ENCODE measurements at places on chromosomes 4 and X.

- no peak for DNase-seq
Measured at GRCh38 chrX:6227935-6228334, 732 bp downstream of the NLGN4X start.

DNA sequence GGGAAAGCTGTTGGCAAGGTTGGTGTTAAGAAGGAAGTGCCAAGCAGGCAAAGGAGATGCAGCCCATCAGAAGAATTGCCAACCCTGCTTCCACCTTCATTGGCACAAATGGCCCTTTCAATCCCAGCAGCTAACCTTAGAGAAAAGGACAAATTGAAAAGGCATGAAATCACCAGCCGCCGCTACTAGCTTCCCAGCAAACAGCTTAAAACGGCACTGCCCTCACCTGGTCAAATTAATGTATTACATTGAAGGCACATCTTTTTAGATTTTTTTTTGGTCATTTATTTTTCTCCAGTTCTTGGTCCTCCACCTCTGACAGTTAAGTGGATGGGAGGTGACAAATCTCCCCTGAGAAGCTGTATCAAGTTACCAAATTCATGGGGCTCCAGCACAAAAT, 51.0 kb upstream of the NHSL2 start:
- peak; percentile 28 for DNase-seq

GRCh38 chr4:56050625-56051024, 101.9 kb downstream of the CEP135 start:
- DNase-seq: no peak

DNA sequence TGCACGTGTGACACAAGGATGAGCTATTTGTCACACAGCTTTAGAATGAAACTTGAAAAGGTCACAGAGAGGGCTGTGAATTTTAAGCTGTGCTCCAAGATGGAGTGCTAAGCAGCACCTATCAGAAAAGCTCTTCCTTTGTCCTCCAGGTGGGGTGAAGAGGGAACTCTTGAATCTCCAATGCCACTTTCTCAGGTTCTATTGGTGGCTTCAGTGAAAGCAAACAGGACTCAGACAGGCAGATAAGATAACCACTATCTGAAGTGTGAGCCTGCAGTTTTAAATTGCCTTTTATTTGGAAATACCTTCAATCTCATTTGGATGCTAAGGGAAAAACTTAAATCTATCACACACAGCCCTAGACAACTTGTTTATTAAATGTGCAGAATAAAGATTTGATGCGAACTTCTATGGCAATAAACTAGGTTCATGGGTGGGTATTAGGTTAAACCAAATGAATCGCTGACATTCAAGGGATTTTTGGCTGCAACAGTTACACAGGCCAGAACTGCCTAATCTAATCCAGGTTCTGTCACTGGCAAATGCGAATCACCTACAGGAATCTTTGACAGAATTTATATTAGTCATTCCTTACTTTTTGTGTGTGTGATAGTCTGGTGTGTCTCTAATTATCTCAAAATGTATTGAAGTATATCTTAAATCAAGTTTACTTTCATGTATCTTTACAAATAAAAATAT, 13.6 kb upstream of the PDGFRA start:
- no peak for DNase-seq

DNA sequence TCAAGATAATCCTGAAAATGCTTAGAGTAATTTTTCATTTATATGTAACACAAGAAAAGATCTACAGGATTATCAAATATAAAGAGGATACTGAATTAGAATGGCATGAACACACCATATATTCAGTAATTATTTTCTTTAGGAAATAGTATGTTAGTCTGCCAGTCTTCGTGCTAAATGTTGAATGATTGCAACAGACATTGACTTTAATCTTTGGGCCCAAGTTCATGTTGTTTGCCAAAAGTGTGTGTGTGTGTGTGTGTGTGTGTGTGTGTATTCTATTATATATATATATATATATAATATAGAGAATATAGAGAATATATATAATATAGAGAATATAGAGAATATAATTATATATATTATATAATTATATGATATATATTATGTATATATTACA, 186.6 kb downstream of the TMEM47 start:
- no peak for DNase-seq

DNA sequence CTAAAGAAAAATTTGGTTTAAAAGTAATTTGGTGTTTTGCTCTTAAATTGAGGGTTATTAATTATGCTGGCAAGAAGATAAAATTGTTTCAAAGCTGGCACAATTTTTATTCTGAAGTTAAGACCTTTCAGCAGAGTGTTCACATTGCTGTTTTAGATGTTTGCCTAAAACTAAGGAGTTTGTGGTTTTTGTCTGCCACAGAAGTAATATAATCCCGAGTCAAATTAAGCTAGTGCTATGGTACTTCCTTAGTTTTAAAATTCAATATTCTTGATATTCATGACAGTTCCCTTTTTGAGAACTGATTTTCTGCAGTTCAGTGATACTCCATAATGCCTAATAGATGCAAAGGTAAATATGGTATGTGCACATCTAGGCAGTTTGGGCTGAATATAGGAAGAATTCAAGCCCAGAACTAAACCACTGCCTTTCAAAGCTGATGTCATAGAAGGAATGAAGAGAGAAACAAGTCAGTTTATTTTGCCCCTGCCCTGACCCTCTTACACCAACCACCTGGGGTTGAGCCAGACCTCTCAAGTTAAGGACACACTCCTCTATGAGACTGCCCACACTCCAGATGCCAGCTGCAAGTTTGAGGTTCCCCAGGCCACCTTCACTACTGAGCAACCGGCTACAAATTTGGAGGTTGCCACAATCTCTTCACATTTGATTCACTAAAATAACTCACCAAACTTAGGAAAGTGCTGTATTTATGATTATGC, 32.1 kb upstream of the VEGFC start:
- no peak for DNase-seq

DNA sequence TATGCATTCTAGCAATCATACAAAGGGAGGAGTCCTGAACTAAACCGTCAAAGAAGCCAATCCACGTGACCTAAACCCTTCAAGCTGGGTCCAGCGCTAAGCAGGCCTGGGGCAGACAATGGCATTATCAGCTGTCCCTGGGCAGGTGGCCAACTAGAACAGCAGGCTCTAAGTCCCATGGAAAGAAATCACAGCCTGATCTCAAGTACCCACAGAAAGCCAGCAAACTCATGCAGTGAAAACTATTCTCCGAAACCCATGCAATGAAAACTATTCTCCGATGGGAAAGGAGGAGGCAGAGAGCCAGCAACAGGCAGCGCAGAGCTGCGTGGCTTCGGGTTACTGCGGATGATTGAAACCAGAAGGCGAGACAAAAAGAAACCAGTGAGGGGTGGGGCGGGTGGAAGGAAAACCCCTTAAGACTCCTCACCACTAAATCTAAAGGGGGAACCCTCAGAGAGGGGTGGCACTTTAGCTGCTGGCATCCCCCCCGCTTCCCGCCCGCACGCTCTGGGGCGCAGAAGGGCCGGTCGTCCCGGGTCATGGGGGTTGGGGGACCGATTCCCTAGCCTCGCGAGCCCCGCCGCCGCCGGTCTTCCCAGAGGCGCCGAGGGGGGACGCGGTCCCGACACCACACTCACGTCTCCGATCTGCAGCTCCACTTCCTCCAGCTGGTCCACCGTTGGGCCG, 567 bp downstream of the C4orf46 start:
- peak; percentile 27 for DNase-seq

DNA sequence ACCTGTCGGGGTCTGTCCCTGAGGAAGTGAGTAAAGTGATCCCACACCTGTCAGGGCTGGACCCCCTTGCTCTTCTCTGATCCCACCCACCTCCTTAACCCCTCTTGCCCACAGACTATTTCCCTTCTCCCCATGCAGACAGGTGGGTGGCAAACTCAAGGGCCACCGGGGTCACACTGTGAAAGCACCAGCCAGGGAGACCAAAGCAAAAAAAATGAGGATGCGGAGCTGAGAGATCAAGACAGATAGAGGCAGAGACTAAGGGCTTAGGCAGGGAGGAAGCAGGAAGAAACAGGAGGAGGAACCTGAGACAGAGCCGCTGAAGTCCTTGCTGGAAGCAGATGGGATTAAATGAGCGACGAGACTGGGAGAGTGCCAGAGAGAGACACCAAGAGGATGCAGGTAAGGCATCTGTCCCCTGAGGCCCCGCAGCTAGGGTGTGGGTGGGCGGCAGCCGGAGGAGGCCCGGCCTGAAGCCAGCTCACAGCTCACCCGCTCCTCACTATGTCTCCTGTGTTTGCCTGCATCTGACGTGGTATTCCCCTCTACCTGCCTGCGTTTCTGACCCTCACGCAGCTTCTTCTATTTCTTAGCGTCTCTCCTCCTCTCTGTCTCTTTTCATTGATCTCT, 7.2 kb downstream of the TIMM17B start:
- DNase-seq: no peak

DNA sequence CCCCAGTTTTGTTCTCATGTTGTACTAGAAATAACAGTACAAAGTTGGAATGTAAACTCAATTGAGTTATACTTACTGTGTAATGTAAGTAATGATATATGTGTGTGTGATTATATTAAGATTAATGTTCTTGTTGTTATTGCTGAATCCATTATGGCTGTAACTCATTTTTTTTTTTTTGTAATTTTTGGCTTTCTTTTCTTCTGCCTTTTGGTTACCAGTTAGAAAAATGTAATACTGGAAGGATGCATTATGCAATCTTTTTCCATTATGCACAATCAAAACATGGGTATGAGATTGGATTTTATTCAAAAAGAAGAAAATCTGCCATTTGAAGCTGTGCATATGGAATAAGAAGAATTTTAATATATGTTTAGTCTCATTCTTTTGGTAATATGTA, 34.0 kb downstream of the BANK1 start:
- DNase-seq: no peak

- DNase-seq: no peak
Measured at GRCh38 chrX:27132862-27133261, 330.3 kb downstream of the PPP4R3C start.

- DNase-seq: no peak
Measured at GRCh38 chr4:6300359-6300758, 30.7 kb downstream of the WFS1 start.

DNA sequence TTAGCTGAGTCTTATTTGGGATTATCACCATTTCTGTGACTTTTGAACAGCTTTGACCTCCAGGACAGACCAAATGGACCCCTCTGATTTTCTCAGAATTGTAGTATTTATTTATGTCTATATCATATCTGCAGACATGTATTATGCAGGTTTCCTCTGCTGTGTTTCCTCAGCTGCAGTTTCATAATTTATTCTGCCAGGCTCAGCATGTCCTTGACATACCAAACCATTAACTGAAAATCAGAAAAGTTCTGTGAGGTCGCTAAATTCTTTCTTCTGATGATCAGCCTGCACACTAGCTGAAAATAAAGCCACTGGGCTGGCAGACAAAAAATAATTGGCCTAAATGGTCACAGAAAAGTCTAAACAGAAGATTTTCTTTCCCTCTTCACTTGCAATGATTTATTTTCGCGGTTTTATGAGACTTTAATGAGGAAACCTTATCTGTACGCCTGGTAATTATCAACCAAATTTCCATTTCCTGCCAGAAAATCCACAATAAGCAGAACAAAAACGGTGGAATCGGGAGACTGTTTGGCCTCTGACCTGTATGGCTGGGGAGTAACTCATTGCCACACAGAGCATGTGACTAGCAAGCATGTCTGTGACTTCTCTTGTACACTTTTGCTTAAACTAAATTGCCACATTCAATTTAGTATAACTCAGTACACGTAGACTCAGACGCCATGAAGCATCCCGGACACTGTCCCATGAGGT, 150.9 kb downstream of the ENPP6 start:
- no peak for DNase-seq

- no peak for DNase-seq
Measured at GRCh38 chr4:166896254-166896653, 338.0 kb downstream of the SPOCK3 start.

DNA sequence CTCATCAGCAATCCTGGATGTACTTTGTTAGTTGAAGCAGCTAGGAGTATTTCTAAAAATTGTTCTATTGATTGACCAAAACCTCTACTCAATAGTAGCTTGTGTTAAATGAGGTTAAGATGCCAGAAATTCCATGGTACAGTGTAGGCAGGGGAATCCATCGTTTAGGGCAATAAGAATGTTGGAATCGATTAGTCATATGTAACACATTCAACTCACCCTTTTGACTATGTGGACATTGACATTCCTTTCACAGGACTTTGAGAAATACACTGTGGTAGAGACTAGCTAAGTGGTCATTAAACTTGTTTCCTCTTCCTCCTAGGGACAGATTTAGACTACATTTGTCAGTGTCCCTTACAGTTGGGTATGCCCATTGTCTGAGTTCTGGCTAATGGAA, 40.2 kb downstream of the KDM5C start:
- no peak for DNase-seq

- no peak for DNase-seq
Measured at GRCh38 chr4:74504212-74504611, 59.3 kb downstream of the AREG start.

- no peak for DNase-seq
Measured at GRCh38 chrX:137482136-137482535, 83.8 kb upstream of the ZIC3 start.

GRCh38 chr4:13859423-13859822, 231.9 kb upstream of the BOD1L1 start:
- DNase-seq: no peak

GRCh38 chr4:136012220-136012619, 1520.1 kb downstream of the PCDH18 start:
- DNase-seq: no peak

DNA sequence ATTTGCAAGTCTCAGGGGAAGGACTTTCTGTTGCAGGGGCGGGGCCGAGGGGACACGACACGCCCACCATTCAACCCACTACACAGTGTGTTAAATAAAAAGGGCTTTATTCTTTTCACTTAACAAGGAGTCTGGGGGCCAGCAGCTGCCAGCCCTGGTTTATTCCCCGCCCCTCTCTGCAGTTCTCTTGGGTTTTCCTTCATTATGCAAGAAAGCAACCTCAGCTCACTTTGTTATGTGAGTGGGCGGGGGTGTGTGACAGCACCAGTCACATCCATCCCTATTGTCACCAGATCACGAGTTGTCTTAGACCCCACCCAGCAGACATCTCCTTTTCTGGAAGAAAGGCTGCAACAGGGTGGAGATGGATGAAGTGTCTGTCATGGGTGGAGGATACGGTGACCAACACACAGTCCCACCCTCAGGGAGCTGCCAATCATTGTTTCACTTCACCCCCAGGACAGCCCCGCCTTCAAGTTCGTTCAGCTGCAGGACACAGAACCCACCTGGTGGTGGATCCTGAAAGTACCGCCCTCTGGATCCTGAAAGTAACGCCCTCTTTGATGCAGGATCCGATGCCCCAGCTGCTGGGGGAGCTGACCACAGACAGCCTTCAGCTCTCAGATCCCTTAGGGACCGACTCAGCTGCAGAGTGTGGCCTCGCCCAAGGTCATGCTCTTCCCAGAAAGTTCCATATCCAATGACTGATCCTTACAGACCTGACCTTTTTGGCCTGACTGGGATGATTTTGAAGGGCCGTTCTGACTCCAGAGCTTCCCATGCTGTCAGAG, 79.6 kb downstream of the SMIM20 start:
- DNase-seq: peak; percentile 59

DNA sequence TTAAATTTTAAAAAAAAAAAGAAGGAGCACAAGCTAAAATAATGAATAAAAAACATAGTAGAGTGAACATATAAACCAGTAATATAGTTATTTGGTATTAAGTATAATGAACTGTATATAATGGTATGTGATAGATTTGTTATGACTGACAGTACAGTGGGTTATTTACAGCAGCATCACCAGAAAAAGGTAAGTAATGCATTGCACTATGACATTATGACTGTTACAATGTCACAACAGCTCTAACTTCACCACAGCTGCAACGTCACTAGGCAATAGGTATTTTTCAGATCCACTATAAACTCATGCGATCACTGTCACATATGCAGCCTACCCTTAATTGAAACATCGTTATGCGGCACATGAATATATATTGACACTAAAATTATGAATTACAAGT, 72.5 kb downstream of the COX7B2 start:
- DNase-seq: no peak
